Activated CD4-positive, CD25-positive, alpha-beta regulatory T cell treated with anti-CD3 and anti-CD28 coated beads, Interleukin-2, amount 50 U/mL, for 72 hours (primary cell): ENCODE measurements at places on chromosomes 12 and 14.
A peak's percentile ranks its signal among the peaks of the same experiment; 100 is the strongest.

- no peak for DNase-seq
Observed at GRCh38 chr14:92519246-92520101, 5.9 kb downstream of the RIN3 start.

- no peak for DNase-seq
Observed at GRCh38 chr12:67890726-67891258, 98.5 kb upstream of the IFNG-AS1 start.

DNA sequence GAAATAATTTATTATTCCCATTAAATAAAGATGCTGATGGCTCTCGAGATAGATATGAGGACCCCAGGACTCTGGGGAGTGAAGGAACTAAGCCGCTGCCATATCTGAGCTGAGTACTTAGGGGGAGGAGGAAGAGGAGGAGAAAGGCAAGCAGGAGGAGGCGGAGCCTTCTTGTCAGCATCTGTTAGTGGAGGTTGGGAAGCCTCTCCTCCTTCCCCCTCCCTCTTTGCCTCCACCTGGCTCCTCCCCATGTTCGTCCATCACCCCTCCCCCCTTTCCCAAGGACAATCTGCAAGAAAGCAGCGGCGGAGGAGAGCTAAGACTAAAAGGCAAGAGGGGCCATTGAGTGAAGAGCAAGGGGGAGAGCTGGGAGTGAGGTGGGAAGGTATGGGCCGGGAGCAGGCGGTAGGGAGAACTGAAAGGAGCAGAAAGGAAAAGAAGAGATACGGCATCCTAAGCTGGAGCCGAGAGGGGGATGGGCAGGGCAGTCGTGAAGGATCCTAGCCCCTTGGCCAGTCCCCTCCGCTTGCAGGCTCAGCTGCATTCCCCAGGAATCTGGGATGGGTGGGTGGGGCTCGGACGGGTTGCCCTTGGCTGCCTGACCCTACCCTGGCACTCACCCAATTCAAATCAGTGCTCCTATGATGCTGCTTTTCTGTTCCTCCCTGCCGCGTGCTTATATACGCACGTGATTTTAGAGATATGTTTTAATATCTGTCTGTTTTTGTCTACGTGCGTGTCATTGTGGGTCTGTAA, at the start of gene PFKM:
Gene PFKM, plus strand, starts transcription at position 287 of the 756 bp plus-strand sequence. CDS start 3,411 bp downstream, outside the sequence.
- peak; percentile 63 for DNase-seq

DNA sequence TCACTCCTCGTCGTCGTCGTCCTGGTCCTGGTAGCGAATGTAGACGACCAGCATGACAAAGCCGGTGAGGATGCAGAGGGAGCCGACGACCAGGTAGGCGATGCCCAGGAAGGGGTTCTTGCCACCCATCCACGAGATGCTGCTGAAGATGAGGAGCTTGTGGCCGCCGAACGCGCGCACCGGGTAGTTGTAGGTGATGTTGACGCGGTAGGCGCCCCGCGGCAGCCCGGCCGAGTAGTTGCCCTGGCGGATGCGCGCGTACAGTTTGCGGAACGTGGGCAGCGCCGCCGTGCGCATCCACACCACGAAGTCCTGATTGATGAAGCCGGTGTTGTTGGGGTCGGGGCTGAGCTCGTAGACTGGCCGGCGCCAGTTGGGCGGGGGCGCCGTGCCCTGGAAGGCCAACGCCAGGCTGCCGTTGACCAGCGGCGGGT, 1.0 kb downstream of the TMEM30B start:
- DNase-seq, result peak; percentile 64

GRCh38 chr14:33484264-33484663, 466.6 kb downstream of the EGLN3 start:
- DNase-seq, result no peak

GRCh38 chr14:94710731-94711130, 59.2 kb downstream of the GSC start:
- no peak for DNase-seq

GRCh38 chr12:80353254-80353653, 90.8 kb upstream of the PTPRQ start:
- DNase-seq, result no peak

- no peak for DNase-seq
Observed at GRCh38 chr12:82593901-82594396, 92.8 kb upstream of the TMTC2 start.
